ENCODE measurements at places on chromosomes 3 and 15. TPM values are rescaled to one million over a fixed set of nuclear protein-coding genes. Genes with fewer than 3 reads are reported as not detected.

Gene DUOXA2
- polyA plus RNA-seq = not detected

DNA sequence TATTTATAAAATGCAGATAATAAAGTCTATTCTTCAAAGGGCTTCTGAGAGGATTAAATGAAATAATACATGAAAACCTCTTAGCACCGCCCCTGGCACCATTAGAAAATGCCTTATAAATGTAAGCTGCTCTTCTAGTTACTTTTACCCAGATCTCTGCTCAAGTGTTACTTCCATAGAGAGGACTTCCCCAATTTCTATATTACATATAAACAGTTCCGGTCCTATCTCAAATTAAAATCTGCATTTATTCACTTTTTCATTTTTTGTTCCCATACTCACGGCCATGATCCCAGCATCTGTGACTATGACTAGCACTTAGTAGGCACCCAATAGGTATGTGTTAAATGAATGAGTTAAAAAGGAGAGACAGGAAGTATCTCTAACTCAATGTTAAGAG is 890.9 kb upstream of the CFAP20DC start:
- DNase-seq = no peak

Gene WDR49
- 2.0 TPM for polyA plus RNA-seq

- DNase-seq = no peak
Observed at GRCh38 chr3:182937293-182938051, 42.9 kb downstream of the DCUN1D1 start.

GRCh38 chr3:182139627-182140357 is 428.1 kb downstream of the SOX2 start:
- no peak for DNase-seq

DNA sequence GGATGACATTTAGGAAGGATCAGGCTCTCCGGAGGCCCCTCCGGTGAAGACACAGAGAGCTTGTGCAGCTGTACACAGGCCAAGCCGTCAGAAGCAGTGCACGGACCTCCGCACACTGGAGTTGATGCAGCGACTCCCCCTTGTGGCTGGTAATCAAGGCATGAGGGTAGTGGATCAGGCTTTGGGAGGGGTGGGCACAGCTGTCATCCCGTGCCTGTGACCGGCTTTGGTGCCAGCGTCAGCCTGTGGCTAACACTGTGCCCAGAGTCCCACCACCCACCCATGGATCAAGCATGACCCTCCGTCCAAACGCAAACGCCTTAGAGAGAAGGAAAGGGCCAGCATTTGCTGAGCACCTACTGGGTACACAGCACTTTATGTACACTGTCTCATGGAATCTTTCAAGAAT is 8.2 kb upstream of the GRIP2 start:
- no peak for DNase-seq

DNA sequence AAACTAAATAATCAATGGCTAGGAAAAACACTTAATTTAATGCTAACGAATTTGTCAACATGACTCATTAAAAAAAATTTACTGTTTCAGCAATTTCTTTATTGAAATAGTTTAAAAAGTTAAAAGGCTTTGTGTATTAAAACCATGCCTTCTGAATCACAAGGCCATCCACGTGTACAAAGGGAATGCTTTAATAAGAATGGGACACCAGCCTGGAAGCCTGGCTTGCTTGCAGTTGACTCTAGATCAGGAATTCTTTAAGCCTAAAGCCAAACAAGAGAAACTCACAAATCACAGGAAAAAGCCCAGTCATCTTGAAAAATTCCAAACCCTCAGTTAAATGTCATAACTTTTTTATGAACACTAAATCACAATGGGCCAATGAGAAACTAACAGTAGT is 137.6 kb downstream of the PEAK1 start:
- DNase-seq = no peak

DNA sequence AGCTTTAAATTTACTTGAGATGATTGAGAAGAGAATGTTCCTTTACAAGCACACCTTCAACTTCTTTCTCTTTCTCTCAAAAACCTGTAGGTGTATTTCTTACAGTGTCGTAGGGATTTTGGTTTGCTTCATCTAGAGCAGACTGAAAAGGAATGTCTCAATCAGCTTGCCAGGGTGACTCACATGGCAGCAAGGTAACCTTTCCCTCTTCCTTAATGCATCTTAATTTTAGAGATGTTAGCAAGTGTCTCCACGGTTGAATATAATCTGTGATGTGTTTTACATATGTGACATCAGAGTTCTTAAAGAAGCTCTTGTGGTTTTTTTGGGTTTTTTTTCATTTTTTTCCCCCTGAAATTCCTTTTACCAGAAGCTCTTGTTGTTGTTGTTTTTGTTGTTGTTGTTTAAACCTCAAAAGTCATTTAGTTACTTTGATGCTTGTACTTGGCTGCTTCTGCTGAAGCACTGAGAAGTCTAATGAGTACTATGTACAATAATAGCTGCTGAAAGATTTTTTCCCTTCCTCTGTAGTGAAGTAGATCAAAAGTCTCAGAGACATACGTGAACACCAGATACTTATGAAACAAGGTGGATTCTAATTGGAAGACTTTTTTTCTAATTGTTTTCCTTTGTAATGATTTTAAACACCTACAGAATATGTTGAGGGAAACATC is 83.1 kb downstream of the RETNLB start:
- no peak for DNase-seq

DNA sequence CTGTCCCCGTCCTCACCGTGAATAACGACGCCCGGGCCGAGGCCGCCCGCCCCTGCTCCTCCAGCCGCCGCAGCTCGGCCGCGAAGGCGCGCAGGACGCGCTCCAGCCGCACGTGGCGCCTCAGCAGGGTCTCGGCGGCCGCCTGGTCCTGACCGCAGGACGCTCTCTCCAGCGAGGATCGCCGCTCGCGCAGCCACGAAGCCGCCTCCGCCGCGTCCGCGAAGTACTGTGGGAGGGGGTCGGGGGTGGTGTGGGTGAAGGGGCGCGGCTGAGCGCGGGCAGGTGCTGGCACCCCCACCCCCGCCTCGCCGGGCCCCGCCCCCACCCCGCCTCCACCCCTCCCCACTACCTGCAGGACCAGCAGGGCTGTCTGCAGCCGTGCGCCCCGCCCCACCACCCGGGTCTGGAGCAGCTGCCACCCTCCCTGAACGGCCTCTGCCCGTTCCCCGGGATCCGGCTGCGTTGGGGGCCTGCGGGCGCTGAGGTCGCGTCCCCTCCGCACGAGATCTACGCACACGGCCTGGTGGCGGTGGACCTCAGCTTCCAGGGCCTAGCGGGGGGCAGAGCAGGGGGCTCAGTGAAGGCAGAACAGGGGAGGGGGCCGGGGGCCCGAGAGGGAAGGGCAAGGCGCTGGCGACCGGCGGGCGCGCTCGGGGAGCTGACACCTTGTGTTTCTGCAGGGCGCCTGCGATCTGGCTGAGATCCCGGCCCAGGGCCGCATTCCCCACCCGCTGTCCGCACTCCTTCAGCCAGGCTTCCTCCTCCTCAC is 11.7 kb downstream of the SPTBN5 start:
- DNase-seq = no peak

DNA sequence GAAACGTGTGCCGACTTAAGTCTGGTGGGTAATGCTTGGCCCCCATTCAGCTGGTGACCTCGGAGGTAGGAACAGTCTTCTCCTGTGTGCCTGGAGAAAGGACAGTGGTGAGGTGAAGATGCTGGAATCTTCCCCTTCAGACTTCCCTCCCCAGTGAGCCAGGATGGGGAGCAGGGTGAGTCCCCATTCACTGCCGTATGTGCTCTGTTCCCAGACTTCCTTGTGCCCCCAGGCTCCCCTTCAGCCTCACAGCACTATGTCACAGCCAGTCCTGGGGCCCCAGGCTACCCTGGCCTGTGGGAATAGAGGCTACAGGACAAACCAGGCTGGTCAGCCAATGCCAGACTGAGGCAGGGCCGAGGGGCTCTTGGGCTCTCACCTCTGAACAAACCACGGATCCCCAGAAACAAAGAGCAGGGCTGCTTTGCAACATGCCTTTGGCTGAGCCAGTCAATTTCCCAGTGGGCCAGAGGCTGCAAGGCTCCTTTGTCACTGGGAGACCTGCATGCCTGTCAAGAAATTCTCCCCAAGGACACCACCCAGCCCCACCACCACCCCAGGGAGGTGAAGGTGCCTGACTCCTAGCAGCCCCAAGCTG is 31.8 kb upstream of the HHATL start:
- DNase-seq = no peak
